ENCODE measurements at places on chromosomes 5 and 9.

DNA sequence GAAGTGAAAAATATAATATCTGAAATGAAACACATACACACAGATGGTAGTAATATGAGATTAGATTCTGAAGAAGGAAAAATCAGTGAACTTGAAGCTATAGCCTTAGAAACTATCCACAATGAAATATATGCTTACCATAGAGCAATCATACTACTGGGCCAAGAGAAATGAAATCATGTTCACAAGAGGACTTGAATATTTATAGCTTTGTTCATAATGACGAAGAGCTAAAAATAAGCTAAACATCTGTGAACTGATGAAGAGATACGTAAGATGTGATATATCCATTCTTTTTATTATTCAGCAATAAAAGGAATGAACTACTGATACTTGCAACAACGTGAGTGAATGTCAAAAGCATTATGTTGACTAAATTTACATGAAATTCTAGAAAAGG is 92.6 kb upstream of the ALDH1B1 start:
- no peak for DNase-seq

DNA sequence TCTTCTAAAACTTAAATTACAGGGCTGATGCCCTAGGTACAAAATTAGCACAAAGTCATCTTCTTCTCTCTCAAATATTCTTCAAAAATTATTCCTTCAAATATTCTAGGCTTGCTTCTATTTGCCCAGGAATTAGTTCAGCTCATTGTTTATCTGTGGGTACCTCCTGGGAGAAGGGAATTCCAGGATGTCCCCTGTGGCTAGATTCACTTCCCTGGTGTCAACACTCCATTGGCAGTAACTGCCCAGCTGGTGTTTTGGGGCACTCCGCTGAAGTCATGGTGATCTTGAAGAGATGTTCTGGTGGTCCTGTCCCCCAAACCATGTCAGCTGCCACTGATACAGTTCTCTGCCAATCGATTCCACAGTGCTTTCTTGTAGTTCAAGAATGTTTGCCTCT is 26.2 kb upstream of the TGFBR1 start:
- DNase-seq: no peak

GRCh38 chr9:93675336-93676150 is 99.2 kb downstream of the PHF2 start:
- no peak for DNase-seq

GRCh38 chr5:169762338-169763095 is 125.4 kb downstream of the DOCK2 start:
- peak; percentile 27 for DNase-seq

GRCh38 chr9:101427957-101428655 is 7.5 kb downstream of the ALDOB start:
- no peak for DNase-seq

DNA sequence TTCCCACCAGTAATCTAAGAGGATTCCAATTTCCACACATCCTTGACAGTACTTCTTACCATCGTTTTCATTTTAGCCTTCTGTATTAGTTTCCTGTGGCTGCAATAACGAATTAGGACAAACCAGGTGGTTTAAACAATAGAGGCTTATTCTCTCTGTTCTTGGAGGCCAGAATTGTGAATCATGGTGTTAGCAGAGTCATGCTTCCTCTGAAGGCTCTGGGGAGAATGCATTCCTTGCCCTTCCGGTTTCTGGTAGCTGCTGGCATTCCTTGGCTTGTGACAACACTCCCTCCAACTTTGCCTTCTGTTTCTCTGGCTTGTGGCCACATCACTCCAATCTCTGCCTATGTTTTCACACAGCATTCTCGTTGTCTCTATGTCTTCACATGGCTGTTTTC is 23.5 kb downstream of the RIGI start:
- DNase-seq: no peak

DNA sequence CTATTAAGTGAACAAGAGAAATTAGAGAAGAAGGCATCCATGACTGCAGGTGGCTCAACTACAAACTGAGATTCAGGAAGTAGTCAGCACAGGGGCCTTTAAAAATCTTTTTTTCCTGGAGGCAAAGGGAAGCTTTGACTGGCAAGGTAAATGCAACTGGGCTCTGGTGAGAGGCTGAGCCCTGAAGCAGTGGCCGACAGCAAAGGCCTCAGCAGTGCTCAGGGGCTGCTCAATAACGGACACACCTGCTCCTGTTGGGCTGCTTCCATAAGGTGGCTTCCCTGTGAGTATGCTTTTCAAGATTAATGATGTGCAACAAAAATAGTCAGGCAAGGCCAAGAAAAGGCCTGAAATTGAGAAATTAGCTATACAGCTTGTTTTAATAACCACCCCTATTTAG is 134.2 kb upstream of the RGMB start:
- DNase-seq: no peak

GRCh38 chr9:83521011-83521410 is 17.2 kb downstream of the FRMD3 start:
- no peak for DNase-seq

- no peak for DNase-seq
Observed at GRCh38 chr5:95843733-95844223, 21.3 kb upstream of the GLRX start.

GRCh38 chr9:114754581-114754980 is 51.3 kb downstream of the TNFSF15 start:
- no peak for DNase-seq

GRCh38 chr5:318341-318897 is 3.1 kb upstream of the AHRR start:
- no peak for DNase-seq

DNA sequence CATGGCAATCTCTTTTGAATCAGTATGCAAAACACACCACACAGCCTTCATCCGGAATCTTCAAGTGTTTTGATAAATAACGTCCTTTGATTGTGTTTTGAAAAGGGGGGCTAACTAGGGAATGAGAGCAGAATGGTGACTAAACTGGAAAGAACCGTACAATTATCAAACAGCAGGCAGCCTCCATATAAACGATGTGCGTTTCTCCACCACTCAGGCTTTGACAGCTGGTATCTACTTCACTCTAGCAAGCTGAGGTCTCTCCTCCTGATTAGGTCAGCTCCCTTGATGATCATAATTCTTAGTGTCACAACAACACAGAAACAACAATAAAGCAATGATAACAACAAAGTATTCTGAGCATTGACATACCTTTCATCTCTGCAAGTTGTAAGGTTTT is 465.9 kb downstream of the TUSC1 start:
- DNase-seq: no peak

DNA sequence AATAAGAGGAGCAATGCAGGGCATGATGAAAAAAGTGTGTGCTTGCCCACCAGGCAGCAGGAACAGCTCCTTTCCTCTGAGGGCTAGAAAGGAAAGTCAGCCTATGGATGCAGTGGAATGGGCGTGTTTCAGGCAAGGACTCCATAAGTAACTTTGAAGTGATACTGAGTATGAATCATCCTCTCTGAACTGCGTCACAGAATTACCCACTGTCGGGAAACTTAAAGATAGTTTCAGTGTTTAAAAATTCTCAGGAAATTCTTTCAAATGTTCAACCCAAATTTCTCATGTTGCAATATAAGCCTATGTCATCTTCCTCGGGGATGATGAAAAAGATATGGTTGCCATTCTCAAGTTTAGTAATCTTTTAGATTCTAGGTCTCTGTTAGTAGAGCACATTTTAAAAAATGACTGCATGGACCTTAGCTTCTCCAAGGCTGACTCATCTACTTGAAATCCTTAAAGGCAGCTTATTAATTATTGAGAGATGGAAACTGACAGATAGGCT is 27.7 kb downstream of the PTCD2 start:
- no peak for DNase-seq

- DNase-seq: no peak
Observed at GRCh38 chr9:83106772-83107171, 43.8 kb upstream of the RASEF start.

- DNase-seq: no peak
Observed at GRCh38 chr9:2749485-2749884, 32.2 kb downstream of the KCNV2 start.

GRCh38 chr9:87722393-87723088 is 3.4 kb upstream of the CTSL start:
- DNase-seq: no peak

DNA sequence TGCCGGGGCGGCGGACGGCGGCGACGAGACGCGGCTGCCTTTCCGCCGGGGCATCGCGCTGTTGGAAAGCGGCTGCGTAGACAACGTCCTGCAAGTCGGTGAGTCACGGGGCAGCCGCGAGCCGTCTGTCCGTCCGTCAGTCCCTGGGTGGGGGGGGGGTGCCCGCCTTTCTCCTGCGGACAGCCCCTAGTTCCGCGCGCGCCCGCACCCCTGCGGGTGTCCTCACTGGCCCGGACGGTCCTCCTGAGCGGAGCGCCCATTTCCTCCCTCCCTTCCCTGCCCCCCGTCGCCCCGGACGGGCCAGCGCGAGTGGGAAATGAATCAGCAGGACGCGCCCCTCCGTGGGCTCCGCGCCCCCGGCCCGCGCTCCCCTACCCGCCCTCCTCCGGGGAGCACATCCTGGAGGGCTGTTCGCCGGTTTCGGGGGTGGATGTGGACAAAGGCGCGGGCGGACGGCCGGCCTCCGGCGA is 828 bp downstream of the ZSWIM6 start:
- DNase-seq: no peak

DNA sequence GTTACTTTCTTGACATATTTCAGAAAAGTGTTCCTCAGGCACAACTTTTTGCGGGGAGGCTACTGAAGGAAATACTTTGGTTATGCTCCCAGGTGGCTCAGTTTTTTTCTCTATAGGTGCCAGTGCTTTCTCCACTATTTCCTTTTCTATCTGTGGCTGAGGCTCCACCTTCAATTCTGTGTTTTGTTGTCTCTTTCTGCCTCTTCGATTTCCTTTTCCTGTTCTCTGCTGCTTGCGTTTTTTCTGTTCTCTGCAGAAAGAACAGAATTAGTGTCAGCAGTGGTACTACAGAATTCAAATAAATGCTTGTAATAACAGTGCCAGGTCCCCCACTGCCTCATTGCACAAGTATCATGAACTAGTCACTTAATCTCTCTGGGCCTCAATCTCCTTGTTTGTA is 7.0 kb downstream of the HEMGN start:
- no peak for DNase-seq

DNA sequence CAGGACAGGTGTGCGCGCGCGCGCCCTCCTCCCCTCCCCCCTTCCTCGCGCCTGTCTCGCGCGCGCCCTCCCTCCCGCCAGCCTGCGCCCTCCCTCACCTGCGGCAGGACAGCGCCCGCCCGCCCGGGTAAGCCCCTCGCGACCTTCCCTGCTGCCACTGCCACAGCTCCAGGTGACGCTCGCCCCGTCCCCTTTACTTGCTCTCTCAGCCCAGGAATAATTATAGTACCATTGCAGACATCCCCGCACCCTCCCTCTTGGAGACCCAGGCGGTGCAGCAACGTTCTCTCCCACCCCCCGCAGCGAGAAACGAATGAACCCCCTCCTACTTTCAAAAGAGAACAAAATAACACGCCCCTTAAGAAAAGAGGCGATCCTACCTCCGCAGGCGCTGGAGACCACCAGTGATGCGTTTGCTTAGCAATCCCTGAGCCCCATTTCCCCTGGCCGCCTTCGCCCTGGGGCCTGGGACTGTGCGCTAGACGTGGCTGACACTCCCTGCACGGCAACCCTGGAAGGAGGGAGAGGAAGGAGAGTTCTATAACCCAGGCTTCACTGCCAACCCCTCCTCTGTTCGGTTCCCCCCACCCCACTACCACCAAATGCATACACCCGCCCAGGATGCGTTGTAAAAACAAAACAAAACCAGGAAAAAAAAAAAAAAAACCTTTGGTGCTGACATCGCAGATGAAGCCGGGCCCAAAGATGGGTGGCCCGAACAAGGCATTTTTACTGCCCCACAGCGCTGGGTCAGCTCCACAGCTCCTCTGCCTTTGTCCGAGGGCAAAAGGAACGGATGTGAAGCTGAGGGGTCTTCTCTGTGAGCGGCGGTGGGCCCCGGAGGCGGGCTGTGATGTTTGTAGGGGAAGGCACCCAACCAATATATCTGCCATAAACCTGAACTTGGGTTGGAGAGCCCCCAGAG is 5.6 kb upstream of the PURA start:
- no peak for DNase-seq

DNA sequence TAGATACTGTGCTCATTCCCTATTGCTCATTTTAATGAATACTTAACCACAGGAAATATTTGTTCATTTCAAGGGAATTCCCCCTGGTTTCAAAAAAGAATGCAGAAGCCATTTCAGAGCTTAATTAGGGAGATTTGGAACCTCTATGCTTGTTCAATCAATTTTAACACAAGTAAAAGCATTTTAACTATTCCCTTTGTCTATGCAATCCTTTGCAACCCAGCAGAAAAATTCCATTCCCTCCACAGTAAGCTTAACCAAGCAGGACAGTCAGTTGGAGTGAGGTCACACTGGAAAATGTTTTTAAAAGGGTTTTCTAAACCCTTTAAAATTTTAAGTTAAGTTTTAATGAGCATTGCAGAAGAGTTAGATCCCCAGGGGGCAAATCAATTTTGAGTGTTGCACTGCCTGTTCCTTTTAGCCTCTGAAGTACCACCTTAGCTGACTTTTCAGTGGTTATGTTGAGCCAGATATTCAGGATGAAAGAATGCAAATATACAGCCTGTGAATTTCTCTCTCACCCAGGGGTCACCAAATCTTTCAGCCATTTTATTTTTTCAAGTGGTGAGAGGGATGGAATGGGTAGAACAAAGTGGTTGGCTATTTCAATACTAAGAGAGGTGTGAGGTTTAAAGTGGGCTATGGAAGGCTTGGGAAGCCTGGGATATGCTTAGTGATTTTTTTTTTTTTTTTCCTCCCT is 356.2 kb upstream of the NUDT12 start:
- DNase-seq: peak; percentile 91

- DNase-seq: no peak
Observed at GRCh38 chr9:133958756-133959155, 33.4 kb downstream of the VAV2 start.

GRCh38 chr5:142794537-142794936 is 24.4 kb downstream of the ARHGAP26 start:
- no peak for DNase-seq

GRCh38 chr9:91177661-91178280 is 183.9 kb downstream of the AUH start:
- DNase-seq: no peak

- DNase-seq: no peak
Observed at GRCh38 chr5:54022223-54022622, 288.1 kb downstream of the ARL15 start.

DNA sequence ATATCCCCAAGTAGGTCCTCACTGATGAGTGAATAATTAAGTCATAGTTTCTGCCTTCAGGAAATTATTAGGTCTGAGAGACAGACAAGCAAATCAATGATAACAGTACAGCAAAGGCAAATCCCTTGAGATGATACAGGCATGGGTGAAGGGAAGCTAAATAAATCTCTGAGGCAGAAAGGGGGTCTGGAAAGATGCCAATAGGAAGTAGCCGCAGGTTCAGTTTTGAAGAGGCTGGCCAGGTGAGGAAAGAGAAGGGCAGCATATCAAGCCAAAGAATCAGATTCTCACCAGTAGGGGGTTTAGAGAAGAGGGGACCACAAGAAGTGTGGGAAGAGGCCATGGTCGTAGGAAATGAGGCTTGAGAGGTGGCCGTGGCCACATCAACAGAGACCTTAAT is 85.8 kb downstream of the KIAA1958 start:
- no peak for DNase-seq

GRCh38 chr5:154372661-154373060 is 73.1 kb upstream of the SAP30L start:
- no peak for DNase-seq

Measured in retinal pigment epithelial cell (primary cell).